ENCODE measurements at places on chromosomes 1 and 21.

DNA sequence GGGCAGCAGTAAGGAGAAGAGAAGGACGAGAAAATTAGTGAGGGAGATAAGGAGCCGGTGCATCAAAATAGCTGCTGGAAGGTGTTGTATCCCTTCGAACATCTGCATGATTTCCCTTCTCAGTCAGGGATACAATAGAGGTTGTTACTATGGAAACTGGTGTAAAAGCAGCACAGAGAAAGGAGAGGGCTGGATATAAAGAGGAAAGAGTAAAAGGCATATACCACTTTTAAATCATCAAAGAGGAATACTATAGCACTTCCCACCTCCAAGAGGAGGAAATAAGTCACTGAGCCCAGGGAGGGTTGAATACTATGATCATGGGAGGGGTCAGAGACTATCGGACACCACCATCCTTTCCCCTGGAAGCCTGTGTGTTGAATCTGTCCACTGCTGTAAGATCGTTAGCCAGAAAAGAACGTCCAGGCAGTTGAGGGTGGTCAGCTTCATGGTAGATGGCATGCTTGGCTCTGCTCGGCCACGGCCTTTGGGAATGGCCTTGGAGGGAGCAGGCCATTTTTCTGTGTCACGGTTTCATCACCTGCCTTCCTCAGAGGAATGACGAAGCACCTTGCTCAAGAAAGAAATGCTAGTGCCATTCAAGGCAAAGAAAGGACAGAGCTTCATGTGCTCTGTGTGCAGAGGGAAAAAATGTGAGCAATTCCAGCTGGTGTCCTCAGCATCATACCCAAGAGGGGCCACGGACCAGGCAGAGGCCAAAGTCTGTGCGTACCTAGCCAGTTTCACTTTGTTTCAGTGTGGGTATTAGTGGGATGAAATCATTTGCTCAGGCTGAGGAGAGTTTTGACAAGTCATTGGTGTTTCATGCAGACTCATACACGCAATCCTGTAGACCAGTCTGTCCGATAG lies 64.2 kb downstream of the IRF2BP2 start:
- DNase-seq, result no peak

GRCh38 chr1:75243124-75243523 lies 108.9 kb downstream of the LHX8 start:
- DNase-seq, result no peak

GRCh38 chr1:55814967-55815366 lies 599.8 kb upstream of the USP24 start:
- no peak for DNase-seq

DNA sequence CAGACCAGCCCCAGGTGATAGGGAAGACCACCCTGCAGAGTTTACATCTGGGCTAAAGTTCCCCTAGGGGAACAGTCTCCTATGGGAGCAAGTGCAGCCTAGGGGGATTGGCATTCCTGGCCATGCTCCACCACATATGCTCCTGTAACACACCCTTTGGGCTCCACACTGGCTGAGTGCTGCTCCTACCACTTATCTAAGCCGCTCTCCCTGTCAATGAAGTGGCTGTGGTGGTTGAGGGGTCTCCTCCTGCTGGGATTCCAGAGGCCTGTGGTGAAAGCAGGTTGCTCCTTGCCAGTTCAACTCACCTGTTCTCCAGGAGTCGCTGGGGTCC lies 51.1 kb downstream of the COL24A1 start:
- no peak for DNase-seq

DNA sequence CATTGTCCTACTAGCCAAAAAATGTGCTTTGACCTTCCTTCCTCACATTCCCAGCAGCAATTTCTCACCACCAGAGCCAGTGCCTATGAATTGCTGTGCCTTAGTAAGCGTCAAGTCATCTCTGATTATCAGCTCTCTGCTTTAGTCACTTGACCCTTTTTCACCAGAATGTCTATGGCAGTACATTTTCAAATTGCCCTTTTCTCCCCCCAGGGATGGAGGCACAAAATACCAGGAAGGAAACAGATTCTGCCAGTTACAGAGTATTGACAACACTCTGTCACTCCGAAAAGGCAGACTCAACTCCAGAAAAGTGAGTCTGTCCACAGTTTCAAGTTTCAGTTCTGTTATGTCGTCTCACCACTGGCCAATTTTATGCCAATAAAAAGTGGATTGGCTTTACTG lies 167.4 kb downstream of the TNFSF18 start:
- DNase-seq, result peak; percentile 5

GRCh38 chr1:52955129-52955970 lies 28.3 kb downstream of the SCP2 start:
- DNase-seq, result no peak

DNA sequence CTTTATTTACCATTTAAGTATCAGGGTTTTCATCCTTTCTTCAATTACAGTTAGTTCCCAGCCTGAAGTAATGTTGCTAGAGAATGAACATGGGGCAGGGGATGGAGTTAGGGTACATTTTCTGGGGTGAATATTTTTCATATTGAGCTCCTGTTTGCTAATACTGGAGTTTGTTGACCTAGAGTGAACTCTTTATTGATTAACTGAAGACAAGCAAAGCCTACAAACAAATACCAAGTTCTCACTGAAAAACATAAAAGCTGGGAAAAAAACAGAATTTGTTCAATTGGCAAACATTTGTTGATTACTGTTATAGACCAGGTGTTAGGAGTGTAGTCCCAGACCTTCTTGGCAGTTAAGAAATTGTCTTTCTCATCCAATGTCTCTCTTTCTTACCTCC lies 28.2 kb upstream of the PIGV start:
- DNase-seq, result no peak

GRCh38 chr21:45406801-45407628 lies 2.0 kb downstream of the COL18A1 start:
- DNase-seq, result no peak
